Stomach (tissue), 19 donors: ENCODE measurements at places on chromosomes 7 and 10. TPM values are rescaled to one million over a fixed set of nuclear protein-coding genes. Genes with fewer than 3 reads are reported as not detected.
A peak's percentile ranks its signal among the peaks of the same experiment; 100 is the strongest.

Gene CAMK1D
- 26.9 TPM for total RNA-seq

Gene AS3MT
- not detected for total RNA-seq

DNA sequence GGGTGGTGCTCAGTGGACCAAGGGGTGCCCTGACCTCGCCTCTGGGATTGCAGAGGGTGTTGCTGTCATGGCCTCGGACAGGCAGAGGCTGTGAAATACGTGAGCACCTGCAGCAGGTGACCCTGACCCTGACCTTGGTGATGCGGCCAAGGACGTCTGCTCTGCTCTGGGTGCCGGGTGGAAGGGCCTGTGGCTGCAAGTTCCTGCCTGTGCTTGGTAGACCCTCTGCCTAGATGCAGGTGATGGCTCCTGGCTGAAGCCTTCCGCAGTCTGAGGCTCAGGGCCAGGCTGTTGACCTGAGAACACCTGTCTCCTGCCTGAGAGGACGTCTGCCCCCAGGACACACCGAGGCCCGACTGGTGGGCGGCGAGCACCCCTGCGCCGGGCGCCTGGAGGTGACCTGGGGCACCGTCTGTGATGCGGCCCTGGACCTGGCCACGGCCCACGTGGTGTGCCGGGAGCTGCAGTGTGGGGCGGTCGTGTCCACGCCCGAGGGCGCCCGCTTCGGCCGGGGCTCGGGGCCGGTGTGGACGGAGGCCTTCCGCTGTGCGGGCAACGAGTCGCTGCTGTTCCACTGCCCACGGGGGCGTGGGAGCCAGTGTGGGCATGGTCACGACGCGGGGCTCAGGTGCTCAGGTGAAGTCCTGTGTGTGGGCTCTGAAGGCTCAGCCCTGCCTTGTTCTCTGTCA lies 4.4 kb downstream of the SCART1 start:
- no peak for DNase-seq
- no peak overlapping the region for H3K4me3 ChIP-seq
- H3K36me3 ChIP-seq, result no peaks in the 10 kb centered on the region
- H3K4me1 ChIP-seq, result no peaks in the 10 kb centered on the region
- H3K27me3 ChIP-seq, result no peaks in the 10 kb centered on the region

- no peak overlapping the region for H3K4me3 ChIP-seq
- H3K4me1 ChIP-seq, result peaks cover 23% of the 10 kb centered on the region
- H3K27me3 ChIP-seq, result no peaks in the 10 kb centered on the region
- peak; percentile 53 for DNase-seq
- H3K36me3 ChIP-seq, result peaks cover under 1% of the 10 kb centered on the region
Observed at GRCh38 chr10:92891885-92892690, 43.8 kb downstream of the EXOC6 start.
